Body of pancreas (tissue), 4 donors: ENCODE measurements at places on chromosomes 1 and 21. TPM values are rescaled to one million over a fixed set of nuclear protein-coding genes. Genes with fewer than 3 reads are reported as not detected.

DNA sequence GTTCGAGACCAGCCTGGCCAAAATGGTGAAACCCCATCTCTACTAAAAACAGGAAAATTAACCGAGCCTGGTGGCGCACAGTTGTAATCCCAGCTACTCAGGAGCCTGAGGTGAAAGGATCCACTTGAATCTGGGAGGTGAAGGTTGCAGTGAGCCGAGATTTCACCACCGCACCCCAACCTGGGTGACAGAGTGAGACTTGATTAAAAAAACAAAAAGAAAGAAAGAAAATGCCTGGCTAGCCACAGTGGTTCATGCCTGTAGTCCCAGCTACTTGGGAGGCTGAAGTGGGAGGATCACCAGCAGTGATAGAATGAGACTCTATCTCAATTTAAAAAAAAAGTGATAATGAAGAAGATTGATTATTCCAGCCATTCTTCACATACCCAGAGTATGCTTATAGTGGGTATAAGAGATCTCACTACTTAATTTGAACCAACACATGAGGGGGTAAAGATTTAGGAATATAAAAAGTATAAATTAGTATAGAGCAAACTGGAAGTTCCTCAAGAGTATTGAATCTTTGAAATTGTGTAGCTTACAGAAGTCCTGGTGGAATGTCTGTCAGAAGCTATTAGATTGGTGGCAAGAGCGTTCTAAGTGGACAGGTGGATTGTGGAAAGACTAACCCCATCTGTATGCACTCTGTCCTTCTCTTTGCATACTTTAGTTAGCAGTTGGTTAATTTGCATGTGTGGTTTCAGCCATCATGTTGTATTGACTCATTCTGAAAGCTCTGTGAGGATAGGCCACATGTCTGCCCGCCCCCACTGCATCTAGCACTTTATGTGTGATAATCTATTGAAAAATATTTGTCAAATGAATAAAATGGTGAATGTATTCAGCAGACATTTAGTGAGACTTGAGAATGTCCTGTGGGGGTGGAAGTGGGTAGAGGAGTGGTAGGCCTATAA is 25.0 kb downstream of the RLF start:
- no peak for DNase-seq

- DNase-seq, result peak; percentile 42
Measured at GRCh38 chr1:151871284-151872030, 17.9 kb upstream of the THEM5 start.

DNA sequence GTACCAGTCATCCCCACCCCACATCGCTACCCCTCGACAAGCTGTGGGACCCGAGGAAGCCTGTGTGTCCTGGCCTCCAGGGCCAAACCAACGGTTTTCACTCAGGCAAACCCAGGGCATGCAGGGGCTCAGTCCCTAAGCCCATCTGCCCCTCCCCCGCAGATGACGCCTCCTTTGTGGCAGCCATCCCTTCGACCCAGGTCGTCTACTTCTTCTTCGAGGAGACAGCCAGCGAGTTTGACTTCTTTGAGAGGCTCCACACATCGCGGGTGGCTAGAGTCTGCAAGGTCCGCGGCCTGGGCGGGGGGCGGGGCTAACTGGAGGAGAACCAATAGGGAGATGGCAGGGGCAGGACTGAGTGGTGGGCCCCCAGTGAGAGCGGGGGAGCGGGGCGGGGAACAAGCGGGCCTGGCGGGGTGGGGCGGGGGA is 7.4 kb downstream of the SEMA4A start:
- DNase-seq, result peak; percentile 67

- DNase-seq, result no peak
Measured at GRCh38 chr1:103997631-103998030, 247.9 kb downstream of the AMY1C start.

- no peak for DNase-seq
Measured at GRCh38 chr21:24197923-24198322, 1409.4 kb downstream of the MRPL39 start.

GRCh38 chr21:26813426-26813998 is 31.7 kb downstream of the ADAMTS1 start:
- DNase-seq, result no peak

GRCh38 chr1:243378669-243379068 is 122.8 kb downstream of the SDCCAG8 start:
- DNase-seq, result no peak

DNA sequence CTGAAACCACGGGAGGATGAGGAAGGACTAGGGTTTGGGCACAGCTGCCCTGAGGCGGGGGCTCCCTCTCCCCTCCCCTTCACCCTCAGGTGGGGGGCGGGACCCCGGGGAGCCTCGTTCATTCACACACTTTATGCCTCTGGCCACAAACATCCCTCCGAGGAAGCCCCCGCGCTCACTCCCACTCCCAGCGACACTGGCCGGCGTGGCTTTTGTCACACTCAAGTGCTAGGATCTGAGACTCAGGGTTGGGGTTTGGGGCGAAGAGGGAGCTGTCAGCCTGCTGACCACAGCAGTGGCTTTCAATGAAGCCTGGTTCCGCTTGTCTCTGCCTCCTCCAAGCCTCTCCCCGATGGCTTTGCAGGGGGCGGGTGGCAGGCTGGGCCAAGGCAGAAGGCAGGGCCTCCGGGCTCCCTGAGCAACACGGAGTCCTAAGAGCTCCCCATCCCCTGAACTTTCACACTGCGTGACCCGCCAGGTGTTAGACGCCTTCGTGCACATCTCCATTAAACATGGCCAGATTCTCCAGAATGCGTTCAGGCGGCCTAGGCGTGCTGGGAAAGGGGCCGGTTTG is 178.1 kb downstream of the NPHP4 start:
- DNase-seq, result no peak

DNA sequence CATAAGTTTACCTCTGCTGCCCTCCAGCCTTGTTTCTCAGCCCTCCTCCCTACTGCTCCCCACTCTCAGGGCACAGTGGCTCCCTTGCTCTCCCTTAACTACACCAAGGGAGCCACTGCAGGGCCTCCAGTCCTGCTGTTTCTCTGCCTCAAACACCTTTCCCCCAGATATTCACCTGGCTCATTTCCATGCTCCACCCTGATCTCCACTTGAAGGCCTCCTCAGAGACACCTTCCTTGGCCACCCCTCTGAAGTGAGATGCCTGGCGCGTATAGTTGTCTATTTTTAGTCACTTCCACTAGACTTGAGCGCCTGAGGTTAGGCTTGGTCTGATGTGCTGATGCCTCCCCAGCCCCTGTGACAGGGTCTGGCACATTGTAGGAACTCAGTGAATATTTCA is 34.9 kb downstream of the SEC16B start:
- DNase-seq, result no peak

DNA sequence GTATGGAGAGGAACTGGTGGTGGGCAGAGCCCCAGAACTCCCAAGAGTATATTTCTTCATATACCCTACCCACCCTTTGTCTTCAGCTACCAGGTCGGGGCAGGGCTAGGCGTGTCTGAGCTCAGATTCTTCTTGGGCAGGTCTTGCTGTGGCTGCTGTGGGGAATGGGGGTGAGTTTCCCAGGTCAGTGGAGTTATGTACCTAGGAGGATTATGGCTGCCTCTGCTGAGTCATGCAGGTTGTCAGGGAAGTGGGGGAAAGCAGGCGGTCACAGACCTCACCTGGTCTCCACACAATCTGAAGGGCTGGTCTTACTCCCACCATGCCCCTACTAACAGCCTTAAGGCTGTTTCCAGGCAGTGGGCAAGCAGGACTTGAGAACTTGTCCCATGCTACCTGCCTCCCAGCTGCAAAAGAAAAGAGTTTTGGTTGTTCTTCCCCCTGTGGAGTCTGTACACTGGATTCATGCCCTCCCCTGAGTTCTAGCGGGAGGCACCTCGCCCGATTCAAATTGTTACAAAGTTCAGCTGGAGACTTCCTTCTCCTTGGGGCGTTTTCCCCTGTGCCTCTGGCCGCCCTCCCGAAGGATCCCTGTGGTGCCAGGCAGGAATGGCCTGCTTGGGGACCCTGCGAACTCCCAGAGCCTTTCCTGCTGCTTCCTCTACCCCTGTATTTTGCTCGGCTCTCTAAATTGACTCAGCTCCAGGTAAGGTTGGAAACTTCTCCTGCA is 58.6 kb downstream of the NPHS2 start:
- no peak for DNase-seq

DNA sequence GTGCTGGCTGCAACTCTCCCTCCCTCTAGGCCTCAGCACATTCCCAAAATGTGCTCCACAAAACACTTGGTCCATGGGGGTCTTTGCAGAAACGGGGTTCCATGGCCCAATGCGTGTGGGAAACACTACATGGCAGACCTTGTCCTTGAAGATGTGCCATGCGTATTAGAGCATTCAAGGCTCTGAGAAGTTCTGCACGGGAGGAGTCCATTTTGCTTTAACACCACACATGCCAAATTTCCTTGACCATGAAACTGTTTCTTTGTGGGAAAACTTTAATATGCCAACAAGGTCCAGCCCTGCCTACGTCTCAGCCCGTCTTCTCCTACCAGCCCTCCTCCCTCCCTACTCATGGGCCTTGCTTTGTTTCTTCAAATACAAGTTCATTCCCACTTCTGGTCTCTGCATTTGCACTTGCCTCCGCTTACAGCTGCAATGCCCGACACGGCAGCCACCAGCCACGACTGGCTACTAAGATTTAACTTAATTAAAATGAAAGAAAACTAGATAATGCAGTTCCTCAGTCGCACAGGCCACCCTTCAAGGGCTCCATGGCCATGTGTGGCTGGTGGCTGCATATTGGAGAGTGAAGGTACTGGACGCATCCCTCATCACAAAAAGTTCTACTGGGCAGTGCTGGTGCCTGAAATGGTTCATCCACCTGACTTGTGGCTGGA is 19.2 kb upstream of the TAS1R2 start:
- no peak for DNase-seq

DNA sequence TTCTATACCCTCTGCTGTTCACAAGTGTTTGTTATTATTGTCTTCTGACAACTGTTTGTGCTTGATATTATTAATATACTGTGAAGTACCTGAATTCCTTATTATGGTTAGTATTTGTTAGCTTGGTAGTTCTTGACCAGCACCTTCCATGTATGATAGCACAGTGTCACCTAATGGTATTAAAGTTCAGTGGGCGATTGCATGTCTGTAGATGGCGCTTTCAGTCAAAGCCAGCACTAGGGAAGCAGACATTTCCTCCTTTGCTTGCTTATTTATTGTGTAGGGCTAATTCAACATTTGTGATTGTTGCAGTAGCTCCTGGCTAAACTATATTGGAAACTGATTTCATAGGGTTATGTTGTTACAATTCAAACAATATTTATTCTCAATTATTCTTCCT is 218.0 kb downstream of the ZP4 start:
- DNase-seq, result no peak

DNA sequence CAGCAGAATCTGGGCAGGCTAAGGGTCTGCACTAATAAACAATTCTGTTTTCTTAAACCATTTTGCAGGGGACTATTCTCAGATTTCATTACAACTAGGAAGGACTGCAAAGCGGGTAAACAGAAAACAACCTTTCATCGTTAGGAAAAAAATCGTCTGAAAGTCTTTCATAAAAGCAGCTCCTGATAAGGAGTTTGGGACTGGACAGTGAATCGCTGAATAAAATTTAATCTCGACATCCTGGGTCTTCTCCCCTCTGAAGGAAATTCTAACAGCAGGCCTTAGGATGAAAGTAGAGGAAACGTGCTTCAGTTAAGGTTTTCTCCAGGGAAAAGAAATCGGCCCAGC is 471 bp upstream of the MTF2 start:
- no peak for DNase-seq

GRCh38 chr1:31669786-31670592 is 25.3 kb upstream of the PEF1 start:
- peak; percentile 95 for DNase-seq

GRCh38 chr21:32712043-32712442 is 15.8 kb downstream of the SYNJ1 start:
- DNase-seq, result no peak

- DNase-seq, result no peak
Measured at GRCh38 chr1:38332649-38333310, 286.2 kb upstream of the POU3F1 start.

DNA sequence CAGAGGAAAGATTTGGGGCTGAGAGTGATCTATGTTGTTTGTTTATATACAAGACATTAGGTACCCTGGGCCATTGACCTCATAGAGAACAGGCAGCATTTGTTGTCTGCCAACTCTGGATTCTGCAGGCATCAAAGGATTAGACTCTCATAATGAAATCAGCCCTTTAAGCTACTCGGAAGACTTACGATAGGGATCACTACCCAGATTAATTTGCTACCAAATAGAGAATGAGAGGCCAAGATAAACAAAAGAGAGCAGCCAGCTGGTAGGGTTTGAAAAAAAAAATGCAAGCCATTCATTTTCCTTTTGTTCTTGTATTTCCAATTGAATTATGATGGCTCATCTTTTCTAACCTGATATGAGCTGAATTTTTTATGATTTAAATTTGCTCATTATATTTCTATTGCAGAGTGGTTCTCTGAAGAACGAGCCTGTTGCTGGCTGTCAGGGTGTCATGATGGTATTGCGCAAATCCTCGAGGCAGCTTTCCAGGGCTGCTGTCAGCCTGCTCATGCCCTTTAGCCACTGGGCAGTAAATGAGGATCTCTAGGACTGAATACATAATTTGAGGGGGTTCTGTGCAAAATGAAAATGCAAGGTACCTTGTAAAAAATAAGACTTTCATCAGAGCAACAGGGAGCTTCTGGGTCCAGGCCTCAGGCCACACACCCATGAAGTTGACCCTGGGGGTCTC is 116.4 kb upstream of the KCNJ15 start:
- DNase-seq, result peak; percentile 58

- no peak for DNase-seq
Measured at GRCh38 chr1:196380316-196380715, 227.9 kb downstream of the KCNT2 start.

DNA sequence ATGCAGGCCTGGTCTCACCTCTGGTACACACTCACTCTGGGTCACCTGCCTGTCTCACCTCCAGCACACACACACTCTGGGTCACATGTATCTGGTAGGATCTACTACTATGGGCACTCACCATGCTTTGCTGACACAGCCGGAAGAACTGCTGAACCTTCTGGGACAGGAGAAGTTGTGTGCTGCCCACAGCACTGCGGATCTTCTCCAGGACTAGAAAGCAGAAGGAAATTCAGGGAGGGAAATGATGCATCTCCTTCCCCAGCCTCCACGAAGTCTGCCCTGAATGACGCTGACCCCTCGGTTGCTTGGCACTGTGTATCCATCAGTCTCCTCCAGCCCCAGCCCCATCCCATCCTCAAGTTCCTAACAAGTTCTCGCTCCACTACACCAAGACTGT is 7.9 kb upstream of the SMIM12 start:
- no peak for DNase-seq

Gene OR2M5
- not detected for total RNA-seq

Gene CNKSR1
- 47.7 TPM for total RNA-seq

Gene ZBED6
- total RNA-seq, result 7.8 TPM

Gene PSMB2
- 13.2 TPM for total RNA-seq

Gene ARHGEF16
- 22.1 TPM for total RNA-seq

Gene TRIM17
- total RNA-seq, result 1.0 TPM
